ENCODE measurements at places on chromosomes 2 and 18.

- DNase-seq = no peak
Observed at GRCh38 chr18:80145196-80145804, 36.2 kb downstream of the ADNP2 start.

- no peak for DNase-seq
Observed at GRCh38 chr18:28208268-28208667, 31.3 kb upstream of the CDH2 start.

- no peak for DNase-seq
Observed at GRCh38 chr2:201642086-201642578, 1.2 kb downstream of the TMEM237 start.

GRCh38 chr2:157327200-157327599 lies 1.6 kb upstream of the ERMN start:
- no peak for DNase-seq

DNA sequence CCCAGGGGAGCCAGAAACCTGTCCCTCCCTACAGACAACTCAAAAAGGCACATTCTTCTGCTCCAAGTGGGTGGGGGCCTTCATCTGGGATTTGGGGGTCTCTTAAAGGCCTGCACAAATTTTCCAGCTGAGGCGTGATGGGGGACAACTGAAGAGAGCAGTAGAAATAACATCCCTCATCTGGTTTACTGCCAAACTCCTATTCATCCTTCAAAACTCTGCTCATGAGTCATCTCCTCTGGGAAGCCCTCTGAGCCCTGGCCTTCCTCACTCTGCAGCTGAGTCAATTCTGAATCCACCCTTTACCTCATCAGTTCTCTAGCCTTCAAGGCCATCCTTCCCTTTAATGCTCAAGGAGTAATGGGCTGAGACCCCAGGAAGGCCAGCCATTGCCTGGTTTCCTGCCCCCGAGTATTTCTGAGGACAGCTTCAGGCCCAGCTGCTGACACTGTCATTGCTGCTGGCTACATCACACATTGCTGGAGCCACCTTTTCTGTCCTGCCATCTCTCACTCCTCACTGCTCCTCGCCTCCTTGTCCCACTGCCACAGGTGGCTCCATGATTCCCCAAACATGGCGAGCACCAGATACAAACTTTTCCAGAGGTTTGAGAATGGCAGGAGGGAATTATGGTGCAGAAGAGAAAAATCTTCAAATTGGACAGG lies 32.2 kb upstream of the GLI2 start:
- DNase-seq = no peak

- DNase-seq = no peak
Observed at GRCh38 chr2:152165306-152165705, 10.3 kb downstream of the STAM2 start.

- no peak for DNase-seq
Observed at GRCh38 chr2:55840460-55840859, 83.1 kb downstream of the EFEMP1 start.

GRCh38 chr18:57753063-57753462 lies 50.1 kb downstream of the ATP8B1 start:
- no peak for DNase-seq

GRCh38 chr18:64119916-64120315 lies 29.0 kb downstream of the LINC00305 start:
- no peak for DNase-seq

- no peak for DNase-seq
Observed at GRCh38 chr2:23618265-23618664, 233.3 kb downstream of the KLHL29 start.

- no peak for DNase-seq
Observed at GRCh38 chr18:36160959-36161371, 26.3 kb upstream of the MOCOS start.

DNA sequence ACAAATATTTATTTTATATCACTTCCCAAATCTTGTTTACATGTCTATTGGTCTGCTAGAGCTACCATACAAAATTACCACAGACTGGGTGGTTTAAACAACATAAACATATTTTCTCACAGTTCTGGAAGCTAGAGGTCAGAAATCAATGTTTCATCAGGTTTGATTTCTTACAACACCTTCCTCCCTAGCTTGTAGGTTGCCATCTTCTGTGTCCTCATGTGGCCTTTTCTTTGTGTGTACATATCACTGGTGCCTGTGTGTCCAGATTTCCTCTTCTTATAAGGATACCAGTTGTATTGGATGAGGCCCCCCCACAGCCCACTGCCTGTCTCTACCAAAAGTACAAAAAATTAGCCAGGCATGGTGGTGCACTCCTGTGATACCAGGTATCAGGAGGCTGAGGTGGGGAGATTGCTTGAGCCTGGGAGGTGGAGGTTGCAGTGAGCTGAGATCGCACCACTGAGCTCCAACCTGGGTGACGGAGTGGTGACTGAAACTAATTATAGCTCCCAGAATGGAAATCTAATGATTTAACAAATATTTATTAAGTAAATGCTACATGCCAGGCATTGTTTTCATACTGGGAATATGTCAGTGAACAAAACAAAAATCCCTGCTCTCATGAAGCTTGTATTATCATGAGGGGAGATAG lies 13.6 kb downstream of the EML4 start:
- no peak for DNase-seq

GRCh38 chr2:55518841-55519165 lies 715 bp upstream of the CFAP36 start:
- DNase-seq = no peak

DNA sequence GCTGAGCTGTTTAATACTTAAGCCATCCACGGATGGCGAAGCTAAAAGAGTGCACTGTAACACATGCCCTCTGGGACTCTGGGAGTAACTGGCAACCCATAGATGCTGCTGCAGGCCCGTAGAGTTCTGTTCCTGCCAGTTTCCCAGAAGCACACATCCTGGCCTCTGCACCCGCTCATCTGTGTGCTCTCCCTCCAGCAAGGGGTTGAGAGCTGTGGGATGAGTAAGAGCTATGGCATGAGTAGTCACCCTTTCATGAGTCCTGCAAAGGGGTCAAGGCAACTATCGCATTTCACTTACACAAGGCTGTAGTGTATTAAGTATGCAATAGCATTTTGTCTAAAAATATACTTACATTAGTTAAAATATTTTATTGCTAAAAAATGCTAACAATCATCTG lies 1341.8 kb upstream of the NXPH2 start:
- no peak for DNase-seq

DNA sequence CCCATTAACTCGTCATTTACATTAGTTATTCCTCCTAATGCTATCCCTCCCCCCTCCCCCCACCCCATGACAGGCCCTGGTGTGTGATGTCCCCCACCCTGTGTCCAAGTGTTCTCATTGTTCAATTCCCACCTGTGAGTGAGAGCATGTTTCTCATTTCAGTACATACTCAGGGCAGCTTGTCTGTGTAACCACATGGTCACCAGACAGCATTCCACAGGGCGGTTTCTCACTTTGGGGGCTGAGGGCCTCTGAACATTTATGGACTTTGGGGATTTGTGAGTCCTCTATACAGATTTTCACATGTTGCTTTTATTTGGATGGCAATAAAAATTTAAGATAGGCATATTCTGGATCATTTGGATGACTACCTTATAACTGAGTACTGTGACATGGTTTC lies 84.0 kb downstream of the LYPD6B start:
- DNase-seq = no peak

DNA sequence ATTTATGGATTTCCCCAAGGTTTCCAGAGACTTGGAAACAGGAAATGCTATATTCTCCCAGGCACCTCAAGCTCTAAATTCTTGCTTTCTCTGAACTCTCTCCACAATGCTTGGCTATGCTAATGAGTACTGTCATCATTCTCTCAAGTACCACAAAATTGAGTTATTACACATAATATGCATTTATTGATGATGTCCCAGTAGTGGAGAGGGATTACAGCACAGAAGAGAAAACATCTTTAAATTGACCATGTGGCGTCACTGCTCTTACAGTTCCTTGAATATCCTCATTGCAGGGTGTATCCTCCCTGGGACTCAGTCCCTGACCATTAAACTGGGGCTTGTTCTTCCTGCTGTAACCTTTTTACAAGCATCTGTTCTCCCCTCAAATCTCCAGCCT lies 681.1 kb upstream of the FANCL start:
- DNase-seq = no peak

DNA sequence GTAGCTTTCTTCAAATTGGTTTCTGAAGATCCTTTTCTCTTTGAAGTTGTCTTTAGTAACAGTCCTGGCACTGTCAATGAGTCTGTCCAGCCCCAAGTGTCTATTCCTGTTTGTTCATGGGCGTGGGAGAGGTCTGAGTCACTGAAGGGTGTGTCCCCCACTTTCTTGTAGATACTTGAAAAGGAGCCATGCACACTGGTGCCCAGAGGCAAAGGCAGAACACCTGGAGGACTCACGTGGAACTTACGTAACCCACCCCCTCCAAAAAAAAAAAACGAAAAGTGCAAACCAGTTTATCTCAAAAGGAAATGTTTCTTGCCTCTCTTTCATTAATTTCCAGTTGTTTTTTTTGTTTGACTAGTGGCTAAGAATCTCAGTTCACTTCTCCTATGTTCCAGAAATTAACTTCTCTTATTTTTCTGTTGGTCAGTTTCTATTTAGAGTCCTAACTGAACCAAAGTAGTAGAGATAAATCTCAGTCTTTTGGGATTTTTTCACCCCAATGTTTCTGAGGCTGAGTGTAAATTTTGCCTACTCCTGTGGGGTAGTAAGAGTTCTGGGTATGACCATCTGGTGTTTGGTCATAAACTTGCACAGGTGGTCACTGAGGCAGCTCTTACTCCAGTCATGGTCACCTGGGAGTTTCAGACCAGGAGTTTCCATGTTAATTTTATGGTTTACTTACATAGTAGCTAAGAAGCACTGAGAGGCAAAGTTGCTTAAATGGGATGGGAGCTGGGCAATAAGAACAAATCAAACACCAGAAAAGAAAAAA lies 54.9 kb downstream of the DSC3 start:
- no peak for DNase-seq

- no peak for DNase-seq
Observed at GRCh38 chr2:76825140-76825970, 696.8 kb downstream of the LRRTM4 start.

- no peak for DNase-seq
Observed at GRCh38 chr2:16238001-16238761, 297.8 kb downstream of the MYCN start.

- no peak for DNase-seq
Observed at GRCh38 chr18:62394006-62394763, 69.1 kb downstream of the TNFRSF11A start.

Data from stimulated activated CD4-positive, alpha-beta T cell treated with anti-CD3 and anti-CD28 coated beads, Interleukin-2, amount 100 ng/mL, for 24 hours (primary cell).